Stimulated activated CD8-positive, alpha-beta memory T cell treated with anti-CD3 and anti-CD28 coated beads, Interleukin-2, amount 100 ng/mL, for 48 hours (primary cell): ENCODE measurements at places on chromosomes 3 and 15.

DNA sequence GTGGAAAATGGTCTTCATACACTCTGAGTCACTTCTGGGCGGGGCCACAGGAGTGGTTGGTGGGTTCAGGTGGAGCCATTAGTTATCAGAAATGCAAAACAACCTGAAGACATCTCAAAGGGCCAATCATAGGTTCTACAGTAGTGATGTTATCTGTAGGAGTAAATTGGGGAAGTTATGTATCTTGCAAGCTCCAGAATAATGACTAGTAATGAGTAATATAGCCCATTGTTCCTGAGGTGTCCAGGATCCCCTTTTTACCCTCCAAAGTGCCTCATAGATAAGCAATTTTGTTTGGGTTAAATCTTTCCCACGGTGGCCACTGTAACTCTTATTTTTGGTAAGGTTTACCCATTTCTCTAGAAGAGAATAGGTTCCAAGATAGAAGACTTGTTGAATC is 91.7 kb downstream of the PIK3R4 start:
- no peak for DNase-seq

GRCh38 chr15:82847703-82848102 is 38.3 kb downstream of the WHAMM start:
- DNase-seq: no peak

DNA sequence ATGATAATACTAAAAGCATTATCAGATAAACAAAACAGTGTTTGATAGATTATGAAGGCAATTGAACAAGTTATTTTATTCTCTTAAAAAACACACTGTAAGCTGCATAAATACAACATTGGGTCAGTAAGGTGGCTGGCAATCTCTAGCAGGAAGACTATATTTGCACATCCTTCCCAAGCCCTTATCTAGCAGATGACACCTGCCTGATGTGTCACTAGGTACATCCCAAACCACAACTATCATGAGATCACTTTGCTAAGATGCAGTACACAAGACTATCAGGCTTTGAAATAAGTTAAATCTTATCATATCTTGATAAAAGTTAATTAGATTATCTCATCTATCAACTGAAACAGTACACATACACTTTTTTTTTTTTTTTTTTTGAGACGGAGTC is 417.4 kb downstream of the MECOM start:
- DNase-seq: no peak

DNA sequence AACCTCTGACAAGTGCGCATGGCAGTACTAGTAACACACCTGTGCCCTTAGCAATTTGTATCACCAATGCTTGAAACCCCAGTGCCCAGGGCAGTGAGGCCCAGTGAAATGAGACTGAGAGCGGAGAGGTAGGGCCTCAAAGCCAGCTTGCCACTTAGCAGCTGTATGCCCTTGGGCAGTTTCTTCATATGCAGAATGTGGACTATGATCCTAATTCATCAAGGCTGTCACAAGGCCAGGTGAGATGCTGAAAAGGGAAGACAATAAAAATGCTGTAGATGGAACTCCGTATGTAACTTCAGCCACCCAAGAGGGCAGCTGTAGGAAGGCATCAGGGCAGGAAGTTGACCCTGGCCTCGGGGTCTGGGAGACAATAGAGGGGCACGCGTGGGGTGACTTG is 74.4 kb downstream of the KY start:
- no peak for DNase-seq

GRCh38 chr3:145902166-145902565 is 258.8 kb downstream of the PLOD2 start:
- no peak for DNase-seq

DNA sequence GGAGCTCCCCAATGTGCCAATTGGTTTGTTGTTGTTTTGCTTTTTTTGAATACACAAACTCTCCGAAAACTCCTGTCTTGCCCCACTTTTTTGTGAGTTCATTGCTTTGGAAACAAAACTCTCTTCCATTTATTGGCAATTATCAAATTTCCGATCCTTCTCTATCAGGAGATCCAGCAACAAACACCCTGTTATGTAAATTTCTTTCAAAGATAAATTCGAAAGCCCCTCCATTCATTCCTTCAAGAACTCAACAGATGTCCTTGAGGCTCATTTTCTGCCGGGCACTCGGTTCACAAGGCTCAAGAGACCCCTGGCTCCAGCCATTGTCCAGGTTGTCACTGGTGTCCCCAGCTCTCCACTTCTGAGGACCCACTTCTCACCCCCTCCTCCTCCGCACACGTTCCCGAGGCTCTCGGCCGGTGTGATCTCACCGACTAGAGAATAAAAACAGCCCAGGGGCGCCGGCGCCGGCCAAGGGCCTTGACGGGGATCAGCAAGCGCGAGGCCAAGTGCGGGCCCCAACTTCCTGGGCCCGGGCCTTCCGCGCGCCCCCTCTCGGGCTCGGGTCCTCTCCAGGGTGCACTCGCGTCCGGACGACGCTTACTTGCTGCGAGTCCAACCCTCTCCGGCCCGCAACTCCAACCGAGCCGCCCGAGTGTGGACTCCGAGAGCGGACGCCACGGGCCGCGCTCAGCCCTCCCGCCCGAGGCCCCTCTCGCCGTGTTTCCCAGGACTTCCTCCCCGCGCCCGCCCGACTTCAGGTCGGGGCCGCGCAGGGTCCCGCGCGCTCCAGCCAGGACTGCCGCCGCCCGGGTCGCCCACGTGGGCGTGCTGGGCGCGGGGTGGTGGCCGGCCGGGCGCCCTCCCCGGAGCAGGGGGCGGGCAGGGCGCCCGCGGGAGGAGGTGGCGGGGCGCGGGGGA is 533 bp upstream of the SMAD3 start:
- DNase-seq: no peak

- no peak for DNase-seq
These were observed 517.2 kb upstream of the CBLB start for GRCh38 chr3:106386050-106386449.
